ENCODE measurements at places on chromosomes 12 and 14. TPM values are rescaled to one million over a fixed set of nuclear protein-coding genes. Genes with fewer than 3 reads are reported as not detected.
A peak's percentile ranks its signal among the peaks of the same experiment; 100 is the strongest.

GRCh38 chr14:95620659-95621059 is 65.6 kb upstream of the TCL1B start:
- DNase-seq: no peak

Gene ESR2
- polyA plus RNA-seq: 0.51 TPM

Gene OR6C2
- polyA plus RNA-seq: not detected

DNA sequence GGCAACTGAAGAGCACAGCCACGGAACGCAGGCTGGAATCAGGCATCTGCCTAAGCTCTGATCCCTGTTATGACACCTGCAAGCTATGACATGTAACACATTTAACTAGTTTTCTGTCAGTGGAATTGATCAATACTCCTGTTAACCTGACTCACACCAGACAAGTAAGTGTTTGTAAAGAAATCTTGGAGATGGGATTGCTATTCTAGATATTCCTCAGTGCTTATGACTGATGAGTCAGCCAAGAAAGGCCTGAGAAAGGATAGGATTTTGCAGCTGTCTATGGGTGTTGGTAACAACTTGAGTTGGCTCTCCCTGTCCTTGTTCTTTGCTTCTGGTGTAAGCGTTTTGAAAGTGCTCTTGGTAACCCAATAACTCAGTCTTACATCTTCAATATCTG is 110.5 kb downstream of the GPR135 start:
- DNase-seq: no peak

DNA sequence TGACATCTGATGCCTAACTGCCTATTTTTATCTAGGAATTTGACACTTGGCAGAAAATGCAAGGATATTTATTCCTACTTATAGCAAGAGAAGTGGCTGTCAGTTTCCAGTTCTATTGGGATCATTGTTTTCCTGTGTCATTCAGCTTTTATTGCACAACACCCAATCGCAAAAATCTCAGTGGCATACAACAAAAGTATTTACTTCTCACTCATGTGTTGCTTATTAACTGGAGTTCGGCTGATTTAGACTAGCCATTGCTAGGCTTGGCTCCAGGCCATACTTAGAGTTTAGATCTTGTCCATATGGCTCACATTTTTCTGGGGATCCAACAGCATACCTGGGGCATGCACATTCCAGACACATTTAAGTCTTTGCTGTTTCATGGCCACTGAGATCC is 218.6 kb upstream of the SYT1 start:
- no peak for DNase-seq

Gene CEP170B
- polyA plus RNA-seq: 16.3 TPM

DNA sequence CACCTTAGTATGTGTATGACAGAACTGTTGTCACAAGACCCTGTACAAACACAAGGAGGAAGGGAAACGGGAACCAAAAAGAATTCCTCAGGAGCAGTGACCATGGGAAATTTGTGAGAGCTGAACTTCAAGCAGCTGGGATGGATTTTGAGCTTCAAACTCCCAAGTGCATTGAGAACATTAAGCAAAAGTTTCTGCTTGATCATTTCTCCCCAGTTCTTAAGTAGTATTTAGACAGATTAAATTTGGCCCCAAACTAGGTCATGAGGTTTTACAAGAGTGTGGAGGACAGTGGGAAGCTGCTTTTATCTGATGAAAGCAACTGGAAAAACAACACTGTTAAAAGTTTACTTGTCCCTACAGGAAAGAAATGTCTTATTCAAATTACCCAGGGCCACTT is 206.0 kb upstream of the DCN start:
- DNase-seq: peak; percentile 58

GRCh38 chr14:73003681-73004080 is 23.2 kb downstream of the ZFYVE1 start:
- no peak for DNase-seq

Gene SRRM4
- polyA plus RNA-seq: 0.17 TPM
